ENCODE measurements at places on chromosomes 4 and X. TPM values are rescaled to one million over a fixed set of nuclear protein-coding genes. Genes with fewer than 3 reads are reported as not detected.

Gene MMGT1
- total RNA-seq, result 9.9 TPM

Gene ACSL4
- total RNA-seq, result 196 TPM

Gene KCND1
- total RNA-seq, result 0.56 TPM

Gene DMRTC1
- not detected for total RNA-seq

Gene PNPLA4
- total RNA-seq, result 12.5 TPM

Gene GAK
- 44.3 TPM for total RNA-seq

Gene RAB41
- not detected for total RNA-seq

Gene OCRL
- total RNA-seq, result 20.9 TPM

Gene ASB9
- 0.38 TPM for total RNA-seq

Gene MAGEA8
- not detected for total RNA-seq
